ENCODE measurements at places on chromosomes 11 and 22. TPM values are rescaled to one million over a fixed set of nuclear protein-coding genes. Genes with fewer than 3 reads are reported as not detected.
A peak's percentile ranks its signal among the peaks of the same experiment; 100 is the strongest.

- DNase-seq: no peak
- peaks cover 8% of the 10 kb centered on the region for H3K4me1 ChIP-seq
- H3K27ac ChIP-seq: peak overlapping the region; percentile 36
- H3K36me3 ChIP-seq: no peaks in the 10 kb centered on the region
- no peak overlapping the region for H3K4me3 ChIP-seq
Observed at GRCh38 chr11:111774955-111775710, 8.9 kb upstream of the PPP2R1B start.

TSPAN18 gene
- total RNA-seq: 2.0 TPM

FBXO7 gene
- total RNA-seq: 75.7 TPM

GRCh38 chr22:44956840-44957767 is 52.7 kb downstream of the PHF21B start:
- no peaks in the 10 kb centered on the region for H3K27me3 ChIP-seq
- no peak overlapping the region for H3K27ac ChIP-seq

DNA sequence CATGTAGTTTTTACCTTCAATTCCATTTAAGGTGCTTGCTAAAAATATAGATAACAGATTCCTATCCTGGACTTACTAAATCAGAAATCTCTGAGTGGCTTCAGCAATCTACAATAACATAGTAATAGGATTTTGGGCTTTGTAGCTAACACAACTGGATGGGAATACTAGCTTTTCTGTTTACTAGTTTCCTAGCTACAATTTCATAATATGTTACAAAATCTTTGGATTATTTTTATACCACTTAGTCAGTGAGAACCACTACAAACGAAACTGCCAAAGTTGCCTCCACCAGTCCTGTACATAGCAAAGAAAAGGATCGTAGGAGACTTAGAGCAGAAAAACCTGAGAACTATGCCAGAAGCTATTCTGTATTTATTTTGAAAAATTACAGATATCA is 87.7 kb upstream of the ANO3 start:
- H3K27me3 ChIP-seq: no peaks in the 10 kb centered on the region
- no peaks in the 10 kb centered on the region for H3K36me3 ChIP-seq
- no peak for DNase-seq

NRIP3 gene
- total RNA-seq: 5.3 TPM

- H3K27me3 ChIP-seq: no peaks in the 10 kb centered on the region
- no peaks in the 10 kb centered on the region for H3K36me3 ChIP-seq
- H3K4me3 ChIP-seq: peak overlapping the region; percentile 9
- H3K27ac ChIP-seq: no peak overlapping the region
- H3K4me1 ChIP-seq: peaks cover 10% of the 10 kb centered on the region
Observed at GRCh38 chr22:19666673-19667593, 47.4 kb upstream of the SEPTIN5 start.

FOLH1 gene
- total RNA-seq: 0.63 TPM

DNA sequence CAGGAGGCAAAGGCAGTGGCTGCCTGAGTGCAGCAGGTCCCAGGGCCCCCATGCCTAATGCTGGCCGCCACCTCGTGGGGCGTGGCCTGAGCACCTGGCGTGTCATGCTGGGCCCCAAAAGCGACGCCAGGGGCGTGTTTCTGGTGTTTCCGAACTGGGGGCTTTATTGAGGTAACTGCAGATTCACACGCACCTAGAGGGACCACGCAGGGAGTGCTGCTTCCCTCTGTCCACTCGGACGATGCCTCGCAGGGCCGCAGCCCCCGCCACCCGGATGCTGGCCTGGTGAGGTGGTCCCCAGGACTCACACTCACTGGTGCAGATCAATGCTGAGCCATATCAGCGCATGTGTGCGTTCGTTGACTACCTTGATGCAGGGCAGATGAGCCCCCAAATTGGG is 736.2 kb downstream of the BRD1 start:
- no peak for DNase-seq
- no peak overlapping the region for H3K27ac ChIP-seq
- H3K36me3 ChIP-seq: no peaks in the 10 kb centered on the region
- H3K4me1 ChIP-seq: no peaks in the 10 kb centered on the region
- no peaks in the 10 kb centered on the region for H3K27me3 ChIP-seq

GRCh38 chr22:27603800-27604144 is 197.8 kb downstream of the MN1 start:
- H3K4me1 ChIP-seq: peaks cover 13% of the 10 kb centered on the region
- no peaks in the 10 kb centered on the region for H3K27me3 ChIP-seq
- H3K27ac ChIP-seq: peak overlapping the region; percentile 74
- peak overlapping the region; percentile 26 for H3K4me3 ChIP-seq

- H3K27ac ChIP-seq: no peak overlapping the region
- no peak for DNase-seq
- no peaks in the 10 kb centered on the region for H3K36me3 ChIP-seq
- peaks cover 2% of the 10 kb centered on the region for H3K4me1 ChIP-seq
Observed at GRCh38 chr22:35582218-35582860, 34.8 kb downstream of the MB start.

- H3K4me1 ChIP-seq: peaks cover 8% of the 10 kb centered on the region
- no peak overlapping the region for H3K4me3 ChIP-seq
- no peak for DNase-seq
- no peaks in the 10 kb centered on the region for H3K36me3 ChIP-seq
Observed at GRCh38 chr11:94330789-94331188, 26.4 kb downstream of the IZUMO1R start.

- DNase-seq: no peak
- no peaks in the 10 kb centered on the region for H3K36me3 ChIP-seq
- no peaks in the 10 kb centered on the region for H3K27me3 ChIP-seq
- no peak overlapping the region for H3K27ac ChIP-seq
- peaks cover 18% of the 10 kb centered on the region for H3K4me1 ChIP-seq
Observed at GRCh38 chr11:105609341-105609781, 512 bp upstream of the GRIA4 start.

DNA sequence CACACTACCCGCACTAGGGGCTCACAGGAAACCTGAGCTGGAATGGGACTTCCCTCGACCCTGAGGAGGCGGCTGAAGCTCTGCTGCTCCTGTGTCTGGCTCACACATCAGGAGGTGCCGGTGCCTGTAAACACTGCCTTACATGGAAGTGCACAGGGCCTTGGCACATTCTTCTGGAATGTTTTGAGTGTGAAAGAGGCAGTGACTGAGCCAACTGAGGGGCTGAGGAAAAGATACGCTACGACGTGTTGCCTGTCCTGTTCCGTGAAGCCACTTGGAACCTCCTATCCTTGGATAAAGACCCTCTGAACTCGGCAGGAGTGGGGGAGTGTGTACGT is 10.5 kb downstream of the TXN2 start:
- H3K4me1 ChIP-seq: peaks cover 67% of the 10 kb centered on the region
- H3K36me3 ChIP-seq: peaks cover 15% of the 10 kb centered on the region
- H3K27ac ChIP-seq: peak overlapping the region; percentile 95
- peak overlapping the region; percentile 40 for H3K4me3 ChIP-seq

GRCh38 chr22:30830907-30831306 is 136.2 kb downstream of the OSBP2 start:
- H3K4me3 ChIP-seq: no peak overlapping the region
- no peaks in the 10 kb centered on the region for H3K27me3 ChIP-seq
- no peaks in the 10 kb centered on the region for H3K36me3 ChIP-seq
- H3K4me1 ChIP-seq: no peaks in the 10 kb centered on the region
- no peak overlapping the region for H3K27ac ChIP-seq

DNA sequence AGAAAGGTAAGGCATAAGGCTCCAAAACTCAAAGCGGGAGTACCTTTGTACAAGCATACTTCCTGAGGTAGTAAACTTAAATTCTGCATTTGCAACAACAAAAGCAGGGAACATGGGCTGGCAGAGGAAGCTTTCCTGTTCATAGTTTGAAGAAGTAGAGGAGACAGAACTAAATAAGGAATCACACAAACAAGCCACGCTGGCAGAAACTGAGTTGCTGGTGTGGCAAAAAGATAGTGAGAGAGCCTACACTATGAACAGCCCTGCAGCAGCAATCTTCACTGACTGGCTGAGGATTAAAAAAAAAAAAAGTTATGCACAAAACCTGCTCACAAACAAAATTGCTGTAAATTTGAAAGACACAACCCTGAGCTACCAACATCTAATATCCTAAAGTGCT is 46.5 kb downstream of the FCHSD2 start:
- no peak for DNase-seq
- H3K36me3 ChIP-seq: no peaks in the 10 kb centered on the region
- peaks cover 9% of the 10 kb centered on the region for H3K4me1 ChIP-seq

OR8G5 gene
- total RNA-seq: not detected
